ENCODE measurements at places on chromosomes 6 and 20.
A peak's percentile ranks its signal among the peaks of the same experiment; 100 is the strongest.

- no peak for DNase-seq
Measured at GRCh38 chr20:48773837-48774418, 53.9 kb downstream of the PREX1 start.

DNA sequence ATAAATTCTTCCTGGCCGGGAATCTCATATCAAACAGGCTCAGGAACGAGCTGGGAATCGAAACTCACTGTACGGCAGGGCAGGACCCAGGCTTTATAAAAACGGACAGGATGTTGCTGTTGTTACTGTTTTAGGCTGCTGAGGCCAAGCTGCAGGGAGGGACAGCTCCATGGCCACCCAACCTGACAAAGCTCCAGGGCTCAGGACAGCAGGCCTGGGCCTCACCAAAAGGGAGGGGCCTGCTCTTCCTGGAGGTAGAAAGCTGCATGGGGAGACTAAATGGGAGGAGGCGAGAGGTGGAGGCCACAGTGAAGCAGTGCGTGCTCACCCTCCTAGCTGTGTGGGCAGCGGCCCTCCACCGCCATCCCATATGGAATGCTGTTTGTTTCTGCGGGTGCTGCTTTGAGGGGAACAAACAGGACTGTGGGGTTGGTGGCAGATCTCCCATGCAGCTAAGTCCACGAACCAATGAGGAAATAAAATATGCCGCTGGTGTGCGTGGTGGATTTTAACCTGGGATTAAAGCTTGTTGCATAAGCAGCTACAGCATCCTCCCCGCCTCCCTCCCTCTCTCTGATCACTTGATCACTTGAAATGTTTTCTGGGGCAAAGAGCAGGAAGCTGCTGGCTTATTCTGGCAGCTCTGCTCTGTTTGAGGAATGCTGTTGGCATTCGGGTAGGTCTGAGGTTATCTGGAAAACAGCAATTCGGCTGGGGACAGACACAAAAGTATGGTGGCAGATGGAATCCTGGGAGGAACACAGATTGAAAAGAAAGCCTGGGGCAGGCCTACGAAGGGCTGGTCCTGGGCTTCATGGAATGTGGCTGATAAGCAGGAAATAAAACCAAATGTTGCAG, 2.4 kb upstream of the ZMYND8 start:
- peak; percentile 74 for DNase-seq

- DNase-seq: no peak
Measured at GRCh38 chr20:34337544-34337943, 25.5 kb upstream of the ITCH start.

GRCh38 chr6:53302678-53303360, 45.9 kb downstream of the ELOVL5 start:
- no peak for DNase-seq

GRCh38 chr6:3881711-3882421, 32.7 kb downstream of the FAM50B start:
- DNase-seq: no peak

DNA sequence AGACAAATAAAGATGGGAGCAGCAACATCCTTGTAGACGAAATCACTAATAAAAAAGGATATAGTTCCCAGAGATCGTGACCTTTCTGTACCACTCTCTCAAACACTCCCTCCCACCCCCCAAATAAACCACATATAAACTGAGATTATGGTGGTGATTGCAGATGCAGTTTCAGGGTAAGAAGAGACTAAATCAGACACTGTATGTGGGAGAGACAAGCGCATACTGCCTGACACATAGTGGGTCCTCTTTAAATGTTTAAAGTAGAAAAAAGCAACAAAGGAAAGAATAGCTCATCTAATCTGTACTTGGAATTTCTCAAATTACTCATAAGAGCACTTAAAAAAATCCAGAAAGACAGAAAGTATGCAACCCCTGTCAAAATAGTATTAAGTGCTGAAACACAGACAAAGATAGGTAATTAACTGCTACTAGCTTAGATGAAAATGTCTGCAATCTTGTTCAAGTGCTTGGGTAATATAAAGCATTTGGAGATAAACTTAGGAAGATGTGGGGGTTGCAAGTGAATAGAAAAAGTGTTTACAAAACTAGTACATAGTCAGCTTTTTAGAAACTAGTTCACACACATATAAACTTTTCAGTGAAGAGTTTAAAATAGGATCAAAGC, 151.6 kb downstream of the BACH2 start:
- no peak for DNase-seq

DNA sequence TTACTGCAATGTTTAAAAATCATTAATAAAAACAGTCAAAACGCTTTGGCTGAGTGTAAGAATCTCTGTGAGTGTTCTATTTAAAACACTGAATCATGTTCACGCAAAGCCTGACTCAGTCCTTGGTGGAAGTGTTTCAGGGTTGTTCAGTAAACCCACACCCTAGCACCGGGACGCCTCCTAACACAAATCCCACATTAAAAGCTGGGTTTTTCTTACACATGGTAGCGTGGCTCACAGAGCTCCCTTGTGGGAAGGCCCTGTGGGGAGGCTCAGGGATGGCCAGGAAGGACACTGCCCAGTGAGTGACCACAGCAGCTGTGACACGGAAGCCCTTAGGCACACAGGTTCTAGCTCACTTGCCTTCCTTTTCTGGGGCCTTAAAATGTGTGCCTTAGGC, 80.2 kb downstream of the GMPR start:
- no peak for DNase-seq

- DNase-seq: no peak
Measured at GRCh38 chr20:1534526-1534925, 23.0 kb downstream of the SIRPD start.

- no peak for DNase-seq
Measured at GRCh38 chr6:75012018-75012417, 193.8 kb downstream of the COL12A1 start.

DNA sequence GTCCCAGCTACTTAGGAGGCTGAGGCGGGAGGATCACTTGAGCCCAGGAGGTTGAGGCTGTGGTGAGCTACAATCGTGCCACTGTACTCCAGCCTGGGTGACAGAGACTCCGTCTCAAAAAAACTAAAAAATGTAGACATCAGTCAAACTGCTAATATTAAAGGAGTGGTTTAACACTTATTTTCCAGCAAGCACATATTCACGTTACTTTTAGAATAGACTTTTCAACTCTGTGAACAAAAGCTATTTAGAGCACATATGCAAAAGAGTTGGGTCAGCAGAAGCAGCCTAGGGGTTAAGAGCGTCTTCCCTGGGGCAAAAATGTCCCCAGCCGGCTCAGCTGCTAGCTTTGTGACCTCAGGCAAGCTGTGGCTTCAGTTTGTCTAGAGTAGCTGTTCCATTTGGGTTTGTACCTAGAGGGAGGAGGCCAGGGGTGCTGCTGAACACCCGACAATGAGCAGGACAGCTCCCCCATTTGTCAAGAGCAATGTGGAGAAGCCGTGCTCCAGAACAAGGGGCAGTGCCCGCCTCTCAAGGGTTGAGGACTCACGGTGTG, 62.5 kb upstream of the PTGIS start:
- no peak for DNase-seq

- no peak for DNase-seq
Measured at GRCh38 chr6:140790109-140790508, 1342.6 kb upstream of the GJE1 start.

DNA sequence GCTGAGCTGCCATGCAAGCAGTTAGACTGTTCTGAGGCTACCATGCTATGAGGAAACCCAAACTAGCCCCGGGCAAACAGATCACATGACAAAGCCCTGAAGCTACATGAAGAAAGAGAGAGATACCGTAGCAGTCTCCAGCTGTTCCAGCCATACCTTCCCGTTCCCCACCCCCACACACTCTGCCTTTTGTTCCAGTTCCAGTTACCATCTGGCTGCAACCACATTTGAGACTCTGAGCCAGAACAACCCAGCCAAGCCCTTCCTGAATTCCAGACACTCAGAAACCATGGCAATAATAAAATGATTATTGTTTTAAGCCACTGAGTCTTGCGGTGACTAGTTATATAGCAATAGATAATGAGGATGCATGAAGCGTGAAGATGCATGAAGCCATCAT, 28.3 kb downstream of the RIN2 start:
- DNase-seq: peak; percentile 41

DNA sequence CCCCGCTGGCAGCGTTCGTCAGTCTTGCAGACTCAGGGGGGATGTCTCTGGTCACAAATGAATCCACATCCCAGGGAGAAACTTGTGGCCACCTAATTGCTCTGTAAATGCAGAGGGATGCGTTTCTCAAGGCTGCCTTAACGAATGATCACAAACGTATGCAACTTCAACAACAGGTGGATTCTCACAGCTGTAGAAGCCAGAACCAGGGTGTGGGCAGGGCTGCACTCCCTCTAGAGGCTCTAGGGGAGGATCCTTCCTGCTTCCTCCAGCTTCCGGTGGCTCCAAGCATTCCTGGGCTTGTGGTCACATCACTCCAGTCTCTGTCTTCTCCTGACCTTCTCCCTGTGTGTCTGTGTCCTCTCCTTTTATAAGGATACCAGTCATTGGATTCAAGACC, 3.3 kb upstream of the TAF4 start:
- DNase-seq: no peak

- no peak for DNase-seq
Measured at GRCh38 chr6:43862925-43863324, 92.9 kb downstream of the VEGFA start.

- no peak for DNase-seq
Measured at GRCh38 chr20:57326667-57327455, 2.7 kb upstream of the SPO11 start.

GRCh38 chr20:7389216-7389615, 551.0 kb downstream of the HAO1 start:
- no peak for DNase-seq

GRCh38 chr6:53479871-53480270, 65.0 kb downstream of the GCLC start:
- DNase-seq: no peak

GRCh38 chr6:99521633-99522151, 6.5 kb upstream of the USP45 start:
- no peak for DNase-seq

DNA sequence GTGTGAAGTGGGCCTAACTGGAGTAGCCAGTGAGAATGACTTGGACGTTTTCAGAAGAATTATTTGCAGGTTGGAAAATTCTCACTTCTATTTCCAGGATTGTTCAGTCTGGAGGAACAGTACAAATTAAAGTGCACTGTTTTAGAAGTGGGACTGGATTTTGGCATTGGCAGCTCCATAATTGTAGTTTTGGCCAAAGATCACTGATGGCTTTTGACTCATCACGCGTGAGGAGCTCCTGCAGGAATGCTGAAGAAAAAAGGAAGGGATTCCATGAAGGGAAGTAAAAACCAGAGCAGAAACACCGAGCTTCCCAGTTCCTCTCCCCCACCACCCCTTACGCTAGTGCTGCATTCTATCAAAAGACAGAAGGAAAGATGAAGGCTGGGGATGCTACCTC, 103.5 kb downstream of the JARID2 start:
- no peak for DNase-seq

DNA sequence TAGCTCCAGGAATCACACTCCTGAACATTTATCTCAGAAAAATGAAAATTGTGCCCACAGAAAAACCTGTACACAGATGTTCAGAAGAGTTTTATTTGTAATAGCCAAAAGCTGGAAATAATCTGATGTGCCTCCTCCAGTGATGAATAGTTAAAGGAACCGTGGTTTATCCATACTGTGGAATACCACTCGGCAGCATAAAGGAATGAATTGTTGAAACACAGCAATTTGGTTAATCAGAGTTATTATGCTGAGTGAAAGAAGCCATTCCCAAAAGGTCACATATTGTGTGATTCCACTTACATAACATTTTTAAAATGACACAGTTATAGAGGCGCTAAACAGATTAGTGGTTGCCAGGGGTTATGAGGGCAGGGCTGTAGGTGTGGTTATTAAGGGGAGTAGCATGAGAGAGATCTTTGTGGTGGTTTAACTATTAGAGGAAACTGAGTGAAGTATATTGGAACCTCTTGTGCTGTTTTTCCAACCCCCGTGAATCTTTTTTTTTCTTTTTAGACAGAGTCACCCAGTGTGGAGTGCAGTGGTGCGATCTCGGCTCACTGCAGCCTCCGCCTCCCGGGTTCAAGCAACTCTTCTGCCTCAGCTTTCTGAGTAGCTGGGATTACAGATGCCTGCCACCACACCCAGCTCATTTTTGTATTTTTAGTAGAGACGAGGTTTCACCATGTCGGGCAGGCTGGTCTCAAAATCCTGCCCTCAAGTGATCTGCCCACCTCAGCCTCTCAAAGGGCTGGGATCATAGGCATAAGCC, 26.2 kb downstream of the PSMF1 start:
- no peak for DNase-seq

GRCh38 chr20:42260184-42260583, 642.0 kb upstream of the CHD6 start:
- DNase-seq: no peak

DNA sequence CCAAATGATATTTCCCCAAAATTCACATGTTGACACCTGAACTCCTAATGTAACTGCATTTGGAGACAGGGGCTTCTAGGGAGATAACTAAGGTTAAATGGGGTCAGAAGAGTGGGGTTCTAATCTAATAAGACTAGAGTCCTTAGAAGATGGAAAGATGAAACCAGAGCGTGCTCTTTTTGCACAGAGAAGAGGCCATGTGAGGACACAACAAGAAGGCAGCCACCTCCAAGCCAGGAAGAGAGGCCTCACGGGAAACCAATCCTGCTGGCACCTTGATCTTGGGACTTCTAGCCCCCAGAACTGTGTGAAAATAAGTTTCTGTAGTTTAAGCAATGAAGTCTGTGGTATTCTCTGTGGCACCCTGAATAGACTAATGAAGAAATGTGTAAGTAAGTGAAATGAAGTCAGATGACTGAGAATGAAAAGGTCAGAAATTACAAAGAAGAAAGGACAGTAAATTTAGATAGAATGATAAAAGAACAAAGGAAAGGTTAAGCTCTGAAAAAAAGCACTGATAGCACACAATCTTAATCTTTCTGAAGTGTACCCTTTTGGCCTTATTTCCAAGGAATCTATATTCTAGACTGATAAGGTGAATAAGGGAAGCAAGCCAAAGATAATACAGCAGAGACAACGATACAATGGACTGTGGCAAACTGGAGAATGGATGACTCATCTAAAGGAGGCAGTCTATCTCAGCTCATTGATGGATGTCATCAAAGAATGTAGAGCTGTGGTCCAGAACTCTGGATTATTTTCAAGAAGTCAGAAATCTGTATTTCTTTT, 110.4 kb downstream of the MYB start:
- DNase-seq: no peak

GRCh38 chr20:32115211-32115767, 5.8 kb downstream of the TM9SF4 start:
- DNase-seq: no peak

DNA sequence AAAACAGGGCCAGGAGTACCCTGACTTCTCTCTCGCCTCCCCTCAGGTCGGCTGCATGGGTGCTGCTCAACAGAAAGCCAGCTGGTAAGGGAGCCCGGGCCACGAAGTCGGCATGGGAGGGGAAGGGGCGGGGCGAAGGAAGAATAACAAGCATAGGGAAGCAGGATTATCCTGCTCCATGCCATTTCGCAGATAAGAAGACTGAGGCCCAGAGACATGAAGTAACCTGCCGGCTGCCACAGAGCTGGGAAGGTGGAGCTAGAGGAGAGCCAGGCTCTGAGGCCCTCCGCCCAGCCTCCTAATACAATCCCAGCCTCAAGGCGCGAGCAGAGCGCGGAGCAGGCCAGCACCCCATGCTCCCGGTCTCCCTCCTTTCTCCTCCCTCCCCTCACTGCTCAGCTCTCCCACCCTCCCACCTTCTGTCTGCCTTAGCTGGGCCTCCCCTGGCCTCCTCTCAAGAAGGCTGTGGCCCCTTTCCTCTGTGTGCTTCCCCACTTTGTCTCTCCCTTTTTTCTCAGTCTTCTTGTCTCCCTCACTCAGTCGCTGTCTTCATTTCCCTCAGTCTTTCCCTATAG, 13.2 kb upstream of the HMGA1 start:
- peak; percentile 87 for DNase-seq

GRCh38 chr6:151141685-151142084, 98.1 kb upstream of the AKAP12 start:
- no peak for DNase-seq

All from retina (tissue), 1 donor.